ENCODE measurements at places on chromosomes 7 and 10.

GRCh38 chr7:85875398-85875797, 688.5 kb upstream of the SEMA3D start:
- no peak for DNase-seq

DNA sequence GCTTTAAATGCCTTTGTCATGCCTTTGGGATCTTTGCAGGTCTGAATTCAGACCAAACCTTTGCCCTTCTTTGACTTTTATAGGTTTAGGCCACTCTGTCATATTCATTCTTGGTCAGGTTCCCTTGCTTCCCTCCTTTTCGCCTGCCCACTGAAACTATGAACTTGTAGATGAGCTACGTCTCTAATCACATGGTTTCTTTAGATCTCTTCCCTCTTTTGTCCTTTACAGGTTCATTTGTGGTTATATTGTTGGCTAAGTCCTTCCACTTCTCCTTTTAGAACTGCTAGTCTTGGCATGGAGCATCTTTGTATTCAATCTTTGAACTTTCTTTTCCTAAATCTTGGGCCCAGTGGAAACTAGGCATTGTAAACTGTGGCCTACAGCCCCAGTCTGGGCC, 104.0 kb upstream of the ZEB1 start:
- DNase-seq = no peak

- no peak for DNase-seq
Measured at GRCh38 chr10:70405037-70405824, 1.3 kb downstream of the EIF4EBP2 start.

- no peak for DNase-seq
Measured at GRCh38 chr7:70763961-70764691, 367.8 kb upstream of the GALNT17 start.

- DNase-seq = no peak
Measured at GRCh38 chr10:114669648-114670047, 11.6 kb upstream of the ABLIM1 start.

- no peak for DNase-seq
Measured at GRCh38 chr10:69864321-69864720, 62.6 kb downstream of the COL13A1 start.

GRCh38 chr10:760622-761021, 71.2 kb upstream of the DIP2C start:
- no peak for DNase-seq

- no peak for DNase-seq
Measured at GRCh38 chr7:44965441-44965903, 13.3 kb downstream of the MYO1G start.
